NAMALWA (cell line): ENCODE measurements at places on chromosomes 12 and 14.

GRCh38 chr14:22177870-22178269 lies 411.2 kb downstream of the DAD1 start:
- DNase-seq, result no peak

DNA sequence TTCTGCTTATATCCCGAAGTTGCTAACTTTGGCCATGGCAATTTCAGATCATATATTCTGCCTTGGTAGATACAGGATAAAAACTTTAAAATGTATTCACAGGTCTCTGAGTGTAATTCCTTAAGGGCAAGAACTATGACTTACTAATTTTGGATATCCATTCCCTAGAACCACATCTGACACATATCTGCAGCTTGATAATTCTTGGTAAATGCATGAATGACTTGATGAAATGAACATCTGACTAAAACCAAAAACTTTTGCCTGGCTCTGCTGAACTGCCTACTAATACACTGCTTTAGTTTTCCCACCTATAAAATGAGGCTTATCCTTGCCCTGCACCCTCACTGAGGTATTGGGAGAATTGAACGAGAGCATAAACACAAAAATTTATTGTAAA lies 32.2 kb downstream of the SLC25A21 start:
- no peak for DNase-seq

GRCh38 chr12:110079477-110080400 lies 31.4 kb upstream of the C12orf76 start:
- peak; percentile 70 for DNase-seq

DNA sequence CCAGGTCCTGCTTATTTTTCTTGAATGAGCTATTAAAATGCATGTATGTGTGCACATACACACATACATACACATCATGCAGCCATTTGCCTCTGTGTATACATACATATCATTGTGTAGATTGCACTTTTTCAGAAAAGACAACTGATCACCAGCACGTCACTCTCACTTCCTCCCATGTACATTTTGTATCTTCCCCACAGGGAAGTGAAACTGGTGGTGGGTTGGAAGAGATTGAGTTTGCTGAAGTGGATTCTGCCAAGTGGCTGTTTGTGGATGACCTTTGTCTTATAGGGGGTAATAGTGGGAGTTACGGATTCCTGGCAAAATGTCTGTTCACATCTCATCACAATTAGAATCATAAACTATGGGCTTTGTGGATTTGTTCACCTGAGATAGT lies 448.6 kb downstream of the RAD51B start:
- DNase-seq, result peak; percentile 89

- no peak for DNase-seq
Measured at GRCh38 chr12:110858848-110859247, 12.1 kb downstream of the CCDC63 start.

GRCh38 chr12:12845794-12846243 lies 32.7 kb downstream of the DDX47 start:
- no peak for DNase-seq

GRCh38 chr14:85883966-85884365 lies 354.0 kb downstream of the FLRT2 start:
- no peak for DNase-seq
